T-helper 1 cell (primary cell): ENCODE measurements at places on chromosomes 6 and 20.

- no peak for DNase-seq
These were observed 100.9 kb downstream of the TMEM200A start for GRCh38 chr6:130466748-130467061.

DNA sequence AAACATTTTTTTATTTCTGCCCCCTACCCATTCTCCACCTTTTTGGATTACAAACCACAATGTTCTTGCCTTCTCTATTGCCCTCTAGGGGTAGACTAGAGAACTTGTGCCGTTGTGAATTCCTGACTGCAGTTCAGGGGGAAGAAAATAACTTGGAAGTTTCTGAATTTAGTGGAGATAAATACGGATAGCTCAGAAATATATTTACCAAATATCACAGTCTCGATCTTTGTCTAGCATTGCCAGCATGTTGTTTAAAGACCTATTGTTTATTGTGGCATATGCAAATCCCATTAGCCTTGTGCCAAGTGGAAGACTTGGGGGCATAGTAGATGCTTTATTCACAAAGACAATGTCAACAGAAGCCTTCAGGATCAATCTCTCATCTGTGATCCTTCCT, 154.1 kb upstream of the MMS22L start:
- DNase-seq = no peak

- DNase-seq = no peak
These were observed 58.2 kb downstream of the SPACA1 start for GRCh38 chr6:88105741-88106340.

DNA sequence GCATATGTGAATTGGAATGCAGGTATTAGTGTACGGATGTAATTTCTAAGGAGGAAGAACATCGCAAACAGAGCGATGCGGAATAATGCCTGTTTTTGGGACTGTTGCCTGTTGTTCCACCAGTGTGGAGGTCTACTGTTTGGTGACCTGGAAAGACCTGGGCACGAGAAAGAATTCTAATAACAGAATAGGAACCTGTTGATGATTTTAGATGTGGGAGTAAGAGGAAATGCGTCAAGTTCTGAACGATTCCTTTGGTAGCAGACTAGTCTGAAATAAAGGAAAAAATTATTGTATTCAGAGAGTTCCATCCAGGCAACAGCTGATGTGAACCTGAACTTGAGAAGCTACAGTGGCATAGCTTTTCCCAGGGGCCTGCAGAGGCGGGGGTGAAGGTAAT, 192.1 kb downstream of the DTNBP1 start:
- DNase-seq = no peak

GRCh38 chr6:1767481-1768246, 157.9 kb downstream of the FOXC1 start:
- DNase-seq = no peak

GRCh38 chr20:48154040-48154765, 368.9 kb upstream of the SULF2 start:
- no peak for DNase-seq

DNA sequence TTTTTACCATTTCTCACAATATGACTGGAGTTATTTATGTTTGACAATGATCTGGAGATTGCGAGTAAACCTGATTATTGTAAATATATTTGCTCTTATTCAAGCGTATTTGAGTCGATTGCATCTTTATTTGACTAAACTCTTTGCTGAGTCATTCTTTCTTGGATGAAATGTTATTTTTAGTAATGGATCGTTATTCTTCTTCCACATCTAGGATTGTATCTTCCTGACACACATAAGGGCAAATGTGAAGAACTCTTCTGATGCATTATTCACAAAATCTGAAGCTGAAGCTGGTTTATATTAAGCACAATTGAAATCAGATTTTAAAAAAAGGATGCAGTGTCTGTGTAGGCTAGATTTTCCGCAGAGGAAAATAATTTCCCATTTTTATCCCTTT, 68.2 kb downstream of the SEL1L2 start:
- DNase-seq = no peak

- no peak for DNase-seq
These were observed 35.1 kb downstream of the TPD52L1 start for GRCh38 chr6:125188594-125189203.

- DNase-seq = no peak
These were observed 113.0 kb upstream of the EYA4 start for GRCh38 chr6:133128191-133128590.

- no peak for DNase-seq
These were observed 313.3 kb downstream of the RNGTT start for GRCh38 chr6:88650029-88650619.

GRCh38 chr6:20464847-20465246, 63.2 kb downstream of the E2F3 start:
- DNase-seq = no peak

DNA sequence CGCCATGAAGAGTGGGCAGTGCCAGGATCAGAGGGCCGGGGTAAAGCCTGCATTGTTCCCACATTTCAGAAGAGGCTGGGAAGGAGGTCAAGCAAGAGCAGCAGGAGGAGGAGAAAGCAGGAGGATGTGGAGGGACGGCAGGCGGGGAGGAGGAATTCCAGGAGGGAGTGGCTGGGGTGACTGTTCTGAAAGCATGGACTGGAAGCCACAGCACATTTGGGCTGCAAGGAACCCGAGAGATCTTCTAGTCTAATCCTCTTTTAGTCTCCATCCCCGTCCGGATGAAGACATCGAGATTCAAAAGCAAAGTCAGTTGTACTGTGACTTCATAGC, 76.9 kb downstream of the FAM50B start:
- DNase-seq = no peak

DNA sequence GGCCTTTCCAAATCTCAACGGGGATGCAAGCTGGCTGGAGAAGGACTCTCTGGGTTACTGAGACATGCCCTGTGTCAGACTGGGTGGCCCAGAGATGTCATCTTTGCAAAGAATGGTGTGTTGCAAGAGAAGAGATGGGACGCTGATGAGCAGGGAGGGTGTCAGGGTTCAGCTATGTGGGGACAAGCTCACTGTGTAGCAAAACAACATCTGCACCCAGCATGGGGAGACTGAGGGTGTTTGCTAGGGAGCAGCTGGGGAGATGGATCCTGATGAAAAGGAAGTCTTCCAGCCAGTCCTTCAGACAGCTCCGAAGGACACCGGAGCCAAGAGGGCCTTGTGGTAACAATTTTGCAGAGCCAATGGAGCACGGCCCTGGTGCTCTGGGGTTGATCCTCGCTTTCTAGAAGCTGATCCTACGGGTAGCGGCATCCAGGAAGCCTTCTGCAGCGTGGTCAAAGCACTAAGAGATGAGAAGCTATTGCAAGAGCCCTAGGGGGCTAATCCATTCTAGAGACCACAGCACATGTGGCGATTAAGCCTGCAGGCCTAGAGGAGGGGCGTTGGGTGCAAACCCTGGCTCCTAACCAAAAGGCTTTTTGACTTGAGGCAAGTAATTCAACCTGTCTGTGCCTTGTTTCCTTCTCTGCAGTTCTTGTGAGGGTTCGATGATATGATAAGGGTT, 39.9 kb downstream of the EDN3 start:
- no peak for DNase-seq

GRCh38 chr6:105816847-105817246, 269.3 kb upstream of the PRDM1 start:
- DNase-seq = no peak

- DNase-seq = no peak
These were observed 191.9 kb downstream of the BCAS1 start for GRCh38 chr20:53878262-53879047.

DNA sequence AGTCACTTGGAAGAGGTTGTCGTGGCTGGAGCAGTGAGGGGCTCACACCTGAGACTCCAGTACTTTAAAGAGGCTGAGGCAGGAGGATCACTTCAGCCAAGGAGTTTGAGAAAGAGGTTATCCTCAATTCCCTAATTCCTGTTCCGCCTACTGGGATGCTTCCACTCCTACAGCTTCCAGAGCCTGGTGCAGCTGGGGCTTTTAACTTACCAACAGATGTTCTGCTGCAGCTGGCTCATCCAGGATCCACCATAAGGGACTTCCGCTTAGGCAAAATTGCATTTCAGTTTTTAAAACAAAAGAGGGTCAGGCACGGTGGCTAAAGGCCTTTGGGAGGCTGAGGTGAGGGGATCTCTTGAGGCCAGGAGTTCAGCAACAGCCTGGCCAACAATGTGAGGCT, 59.1 kb upstream of the CDYL start:
- DNase-seq = no peak

DNA sequence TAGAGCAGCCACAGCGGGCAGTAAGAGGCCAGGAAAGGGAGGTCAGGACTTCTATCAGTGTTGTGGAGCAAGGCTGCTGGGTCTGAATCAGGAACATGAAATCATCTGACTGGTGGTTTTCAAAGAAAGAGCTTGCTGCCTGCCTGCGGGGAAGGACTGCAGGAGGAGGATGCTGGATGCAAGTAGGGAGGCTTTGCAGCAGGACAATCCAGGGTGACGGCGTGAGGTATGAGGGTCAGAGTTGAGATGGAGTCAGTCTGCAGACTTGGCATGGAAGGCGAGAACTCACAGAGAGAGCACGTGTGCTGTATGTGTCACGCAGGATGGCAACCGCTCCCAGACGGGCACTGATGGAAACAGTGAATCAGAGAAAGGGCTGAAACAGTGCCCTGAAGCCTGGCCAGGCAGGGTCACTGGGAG, 59.2 kb upstream of the CD93 start:
- no peak for DNase-seq

GRCh38 chr6:17427062-17427461, 33.7 kb downstream of the CAP2 start:
- DNase-seq = no peak

DNA sequence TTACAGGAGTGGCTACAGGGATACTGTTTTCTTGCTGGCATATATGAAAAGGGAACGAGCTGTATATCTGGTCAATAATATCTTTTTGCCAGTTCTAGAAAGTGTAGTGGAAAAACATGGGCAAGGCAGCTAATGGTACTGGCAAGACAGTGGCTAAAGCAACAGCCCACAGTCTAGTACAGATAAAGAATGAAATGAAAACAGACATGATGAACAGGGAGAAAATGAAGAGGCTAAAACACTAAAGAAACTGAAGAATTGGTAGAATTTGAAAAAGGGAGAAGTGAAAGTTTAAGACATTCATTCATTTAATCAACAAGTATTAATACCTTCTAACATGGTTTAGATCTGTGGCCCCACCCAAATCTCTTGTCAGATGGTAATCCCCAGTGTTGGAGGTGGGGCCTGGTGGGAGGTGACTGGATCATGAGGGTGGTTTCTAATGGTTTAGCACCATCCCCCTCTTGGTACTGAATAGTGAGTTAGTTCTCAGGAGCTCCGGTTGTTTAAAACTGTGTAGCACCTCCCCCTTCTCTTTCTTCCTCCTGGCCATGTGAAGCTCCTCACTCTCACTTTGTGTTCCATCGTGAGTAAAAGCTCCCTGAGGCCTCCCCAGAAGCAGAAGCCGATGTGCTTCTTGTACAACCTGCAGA, 18.1 kb downstream of the FAM184A start:
- no peak for DNase-seq

GRCh38 chr6:147000545-147001488, 203.4 kb upstream of the STXBP5 start:
- DNase-seq = no peak

DNA sequence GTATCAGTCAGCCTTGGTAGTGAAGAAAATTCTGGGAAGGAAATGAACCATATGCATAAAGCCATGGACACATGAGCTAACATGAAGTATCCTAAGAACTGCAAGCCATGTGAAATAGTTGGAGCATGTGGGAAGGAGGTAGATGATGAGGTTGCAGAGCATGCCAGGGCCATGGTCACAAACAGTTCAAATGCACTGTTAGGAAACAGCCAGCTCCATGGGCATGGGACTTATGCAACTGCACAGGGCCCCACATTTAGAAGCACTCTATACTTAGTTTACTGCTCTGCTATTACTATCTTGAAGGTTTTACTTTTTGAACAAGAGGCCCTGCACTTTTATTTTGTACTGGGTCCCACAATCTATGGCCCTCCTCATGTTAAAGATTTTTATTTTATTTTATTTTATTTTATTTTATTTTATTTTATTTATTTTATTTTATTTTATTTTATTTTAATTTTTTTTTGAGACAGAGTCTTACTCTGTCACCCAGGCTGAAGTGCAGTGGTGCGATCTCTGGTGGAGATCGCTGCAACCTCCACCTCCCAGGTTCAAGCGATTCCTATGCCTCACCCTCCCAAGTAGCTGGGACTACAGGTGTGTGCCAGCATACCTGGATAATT, 169.1 kb downstream of the IBTK start:
- DNase-seq = no peak

DNA sequence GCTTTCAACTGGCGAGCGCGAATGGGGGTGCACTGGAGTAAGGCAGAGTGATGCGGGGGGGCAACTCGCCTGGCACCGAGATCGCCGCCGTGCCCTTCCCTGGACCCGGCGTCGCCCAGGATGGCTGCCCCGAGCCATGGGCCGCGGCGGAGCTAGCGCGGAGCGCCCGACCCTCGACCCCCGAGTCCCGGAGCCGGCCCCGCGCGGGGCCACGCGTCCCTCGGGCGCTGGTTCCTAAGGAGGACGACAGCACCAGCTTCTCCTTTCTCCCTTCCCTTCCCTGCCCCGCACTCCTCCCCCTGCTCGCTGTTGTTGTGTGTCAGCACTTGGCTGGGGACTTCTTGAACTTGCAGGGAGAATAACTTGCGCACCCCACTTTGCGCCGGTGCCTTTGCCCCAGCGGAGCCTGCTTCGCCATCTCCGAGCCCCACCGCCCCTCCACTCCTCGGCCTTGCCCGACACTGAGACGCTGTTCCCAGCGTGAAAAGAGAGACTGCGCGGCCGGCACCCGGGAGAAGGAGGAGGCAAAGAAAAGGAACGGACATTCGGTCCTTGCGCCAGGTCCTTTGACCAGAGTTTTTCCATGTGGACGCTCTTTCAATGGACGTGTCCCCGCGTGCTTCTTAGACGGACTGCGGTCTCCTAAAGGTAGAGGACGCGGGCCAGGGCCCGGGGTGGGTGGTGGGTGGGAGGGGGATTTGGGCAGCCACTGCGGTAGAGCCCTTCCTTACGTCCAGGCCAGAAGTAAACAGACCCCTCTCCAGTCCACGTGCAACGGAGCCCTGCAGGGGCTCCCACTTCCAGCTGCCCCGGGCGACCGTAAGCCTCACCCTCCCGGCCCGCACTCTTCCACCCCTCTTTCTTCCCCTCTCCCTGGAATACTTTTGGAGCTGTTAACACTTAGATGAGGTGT, 998 bp downstream of the BMP2 start:
- DNase-seq = no peak

DNA sequence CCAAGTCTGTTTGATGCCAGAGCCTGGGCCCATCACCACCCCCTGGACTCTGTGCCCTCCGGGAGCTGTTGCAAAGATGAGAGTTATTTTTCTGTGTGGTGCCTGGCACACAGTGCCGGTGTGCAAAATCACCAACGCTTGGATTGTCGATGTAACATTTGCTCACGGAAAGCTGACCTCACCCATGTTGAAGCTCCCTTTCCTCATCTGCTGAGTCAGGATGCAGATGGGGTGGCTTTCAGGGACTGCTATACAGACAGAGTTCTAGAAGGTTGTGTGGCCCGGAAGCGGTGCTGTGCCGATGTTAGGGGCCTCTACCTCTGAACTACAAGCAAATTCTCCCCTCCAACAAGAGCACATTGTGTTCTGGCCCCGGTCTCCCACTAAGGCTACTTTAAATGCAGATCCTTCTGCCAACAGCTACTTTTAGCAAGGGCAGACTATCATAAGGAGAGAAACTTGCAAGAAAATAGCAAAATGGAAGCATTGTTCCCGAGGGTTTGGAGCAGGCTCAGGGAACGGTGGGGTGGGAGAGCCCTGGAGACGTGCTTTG, 34.0 kb downstream of the EYA2 start:
- no peak for DNase-seq
